Activated gamma-delta T cell treated with anti-CD3 and anti-CD28 coated beads, Interleukin-2, amount 50 U/mL, for 16 hours (primary cell): ENCODE measurements at places on chromosomes 5 and 9.

DNA sequence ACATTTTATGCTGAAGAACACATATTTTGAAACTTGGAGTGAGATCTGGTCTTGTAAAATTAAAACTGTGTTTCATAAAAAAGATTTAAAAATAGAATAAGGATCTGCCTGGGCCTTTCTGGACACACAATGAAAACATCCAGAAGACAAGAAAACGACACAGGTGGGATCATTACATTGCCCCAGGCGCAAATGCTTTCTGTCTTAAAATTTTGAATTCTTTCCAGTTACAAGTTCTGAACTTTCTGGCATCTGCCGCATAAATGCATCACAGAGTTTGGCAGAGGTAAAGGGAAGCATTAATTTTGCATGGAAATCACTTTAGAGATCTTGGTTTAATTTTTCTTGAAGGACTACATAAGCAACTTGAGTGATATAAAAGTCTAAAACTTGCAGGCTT is 219.6 kb downstream of the WDR70 start:
- no peak for DNase-seq

DNA sequence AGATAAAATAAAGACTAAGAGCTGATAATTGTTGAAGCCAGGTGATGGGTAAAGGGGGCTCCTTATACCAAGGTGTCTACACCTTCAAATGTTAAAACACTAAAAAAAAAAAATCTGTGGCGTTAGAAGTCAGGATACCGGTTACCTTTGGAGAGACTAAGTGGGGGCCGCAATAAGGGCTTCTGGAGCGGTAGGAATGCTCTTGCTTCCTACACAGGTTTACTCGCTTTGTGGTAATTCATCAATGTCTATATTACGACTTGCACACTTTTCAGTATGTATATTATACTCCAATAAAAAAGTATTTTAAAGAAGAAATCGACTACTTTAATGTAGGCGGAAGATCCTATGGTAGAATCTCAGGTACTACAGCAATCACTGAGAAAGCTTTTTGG is 12.5 kb downstream of the MRPS27 start:
- DNase-seq: no peak

DNA sequence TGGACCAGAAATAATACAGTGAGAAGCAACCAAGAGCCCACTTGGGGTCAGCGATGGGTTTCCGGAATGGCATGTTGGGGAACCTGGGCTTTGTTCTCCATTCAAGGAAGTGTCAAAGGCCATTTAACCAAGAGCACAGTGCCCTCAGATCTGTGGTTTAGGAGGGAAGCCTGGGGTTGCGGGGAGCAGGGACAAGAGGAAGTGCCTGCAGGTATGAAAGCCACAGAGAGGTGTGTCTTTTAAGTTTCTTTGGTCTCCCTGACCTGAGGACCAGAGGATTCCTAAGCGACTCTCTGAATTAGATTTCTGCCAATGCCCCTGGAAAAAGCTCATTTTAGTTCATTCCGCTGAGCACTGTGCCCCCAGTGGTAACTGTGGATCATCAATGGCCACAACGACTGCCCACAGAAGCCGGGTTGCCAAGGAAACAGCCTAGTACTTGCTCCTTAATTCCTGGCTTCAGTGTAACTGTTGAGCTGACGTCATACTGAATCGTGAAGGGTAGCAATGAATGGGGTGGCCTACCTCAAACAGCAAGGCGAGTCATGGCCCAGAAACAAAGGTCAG is 107.3 kb upstream of the SPIN1 start:
- no peak for DNase-seq

- no peak for DNase-seq
These were observed 103.1 kb upstream of the TXNDC8 start for GRCh38 chr9:110440796-110441195.

- DNase-seq: no peak
These were observed 829.0 kb downstream of the DNAH5 start for GRCh38 chr5:13115476-13115875.

GRCh38 chr9:745761-746380 is 95.6 kb upstream of the DMRT1 start:
- DNase-seq: no peak

DNA sequence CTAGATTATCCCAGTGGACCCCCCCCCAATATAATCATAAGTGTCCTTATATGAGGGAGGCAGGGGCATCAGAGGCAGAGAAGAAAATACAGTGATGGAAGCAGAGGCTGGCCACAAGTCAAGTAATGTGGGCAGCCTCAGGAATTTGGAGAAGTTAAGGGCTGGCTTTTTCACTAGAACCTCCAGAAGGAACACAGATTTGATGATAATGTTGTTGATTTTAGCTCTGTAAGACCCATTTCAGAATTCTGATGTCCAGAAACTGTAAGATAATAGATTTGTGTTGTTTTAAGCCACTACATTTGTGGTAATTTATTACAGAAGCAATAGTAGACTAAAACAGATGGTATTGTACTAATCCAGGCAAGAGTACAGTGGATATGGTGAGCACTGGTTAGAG is 36.3 kb upstream of the LRRTM2 start:
- DNase-seq: no peak
